ENCODE measurements at places on chromosomes 16 and 17. TPM values are rescaled to one million over a fixed set of nuclear protein-coding genes. Genes with fewer than 3 reads are reported as not detected.
A peak's percentile ranks its signal among the peaks of the same experiment; 100 is the strongest.

DNA sequence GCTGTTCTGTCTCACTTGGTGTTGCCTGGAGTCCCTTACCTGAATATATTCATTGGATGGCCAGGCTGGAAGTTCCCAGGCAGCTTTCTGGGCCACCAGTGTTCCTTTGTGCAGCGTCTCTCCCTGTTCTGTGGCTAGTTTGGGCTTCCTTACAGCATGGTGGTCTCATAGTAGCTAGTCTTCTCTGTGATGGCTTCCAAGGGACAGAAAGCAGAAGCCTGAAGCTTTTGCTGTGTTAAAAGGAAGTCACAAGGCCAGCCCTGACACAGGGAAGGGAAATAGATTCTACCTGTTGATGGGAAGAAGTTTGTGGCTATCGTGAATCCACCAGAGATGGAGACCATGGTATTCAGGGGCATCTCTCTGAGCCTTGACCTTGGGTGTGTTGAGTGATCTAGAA lies 34.6 kb downstream of the PLCG2 start:
- no peak for DNase-seq

- no peak for DNase-seq
These were observed 3.2 kb downstream of the TRPV3 start for GRCh38 chr17:3554440-3554839.

- DNase-seq = no peak
These were observed 67.4 kb downstream of the SNX11 start for GRCh38 chr17:48174833-48175523.

DNA sequence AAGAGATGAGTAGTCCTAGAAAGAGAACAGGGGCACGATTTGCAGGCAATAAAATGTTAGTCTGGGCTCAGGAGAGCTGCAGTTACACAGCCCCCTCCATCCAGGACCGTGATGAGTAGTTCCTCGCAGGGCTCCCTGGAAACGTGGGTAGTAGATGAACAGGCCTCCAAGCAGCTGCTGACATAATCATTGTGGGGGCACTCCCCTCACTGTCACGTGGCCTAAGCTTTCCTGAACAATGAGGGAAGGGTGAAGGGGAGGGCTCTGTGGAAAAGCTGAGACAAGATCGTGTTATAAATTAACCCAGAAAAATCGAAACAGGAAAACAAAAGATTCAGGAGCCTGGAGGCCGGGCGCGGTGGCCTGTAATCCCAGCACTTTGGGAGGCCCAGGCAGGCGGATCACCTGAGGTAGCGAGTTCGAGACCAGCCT lies 1.3 kb upstream of the PER1 start:
- peak; percentile 98 for DNase-seq

GRCh38 chr17:75501378-75502071 lies 13.8 kb downstream of the CASKIN2 start:
- DNase-seq = no peak

DNA sequence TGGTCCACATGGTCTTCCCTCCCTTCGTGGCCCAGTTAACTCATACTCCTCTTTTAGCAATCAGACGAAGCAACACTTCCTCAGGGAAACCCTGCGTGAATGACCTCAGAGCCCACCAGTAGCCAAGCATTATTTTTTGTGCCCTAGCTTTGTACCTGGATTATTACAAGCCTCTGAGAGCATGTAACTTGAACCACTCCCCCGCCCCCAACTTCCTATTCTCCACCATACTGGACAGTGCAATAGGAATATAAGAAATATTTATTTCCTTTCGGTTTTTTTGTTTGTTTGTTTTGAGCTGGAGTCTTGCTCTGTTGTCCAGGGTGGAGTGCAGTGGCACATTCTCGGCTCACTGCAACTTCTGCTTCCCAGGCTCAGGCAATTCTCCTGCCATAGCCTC lies 2.9 kb downstream of the CPPED1 start:
- no peak for DNase-seq

- no peak for DNase-seq
These were observed 25.2 kb downstream of the CD300A start for GRCh38 chr17:74491626-74492025.

DNA sequence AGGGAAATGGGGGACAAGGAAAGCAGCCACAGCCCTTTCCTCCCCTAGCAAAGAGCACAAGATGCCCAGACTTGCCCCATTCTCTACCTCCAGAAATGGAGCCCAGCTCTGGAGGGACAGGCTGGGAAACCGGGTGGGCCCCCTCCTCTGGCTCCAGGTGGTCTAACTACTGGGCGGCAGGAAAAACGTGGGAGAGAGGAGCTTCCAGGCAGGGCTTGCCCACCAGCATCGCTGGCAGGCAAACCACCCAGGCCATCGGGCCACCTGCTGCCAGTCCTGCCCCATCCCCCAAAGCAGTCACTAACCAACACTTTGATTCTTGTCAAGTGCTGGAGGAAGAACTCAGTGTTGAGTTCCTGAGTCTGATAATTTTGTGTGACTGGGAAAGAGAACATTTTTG lies 15.6 kb downstream of the ANKS3 start:
- DNase-seq = no peak

Gene GAS7
- total RNA-seq = 2.6 TPM

Gene TBC1D3I
- total RNA-seq = 0.51 TPM

Gene KRT222
- total RNA-seq = 0.33 TPM
